ENCODE measurements at places on chromosomes 13 and 19.

DNA sequence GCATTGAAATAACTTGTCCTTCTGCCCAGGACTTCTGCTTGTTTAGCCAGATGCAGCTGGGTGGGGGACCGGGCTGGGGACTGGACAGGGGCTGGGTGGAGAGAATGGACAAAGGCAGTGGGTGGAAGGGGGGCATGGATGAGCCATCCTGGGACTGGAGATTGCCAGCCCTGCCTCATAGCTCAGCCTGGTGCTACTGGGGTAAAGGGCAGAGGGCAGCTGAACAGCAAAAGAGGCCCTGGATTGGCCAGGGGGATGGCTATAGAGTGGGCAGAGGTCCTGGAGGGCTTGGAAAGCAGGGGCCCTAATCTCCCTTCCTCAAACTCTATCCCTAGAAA, 17.7 kb upstream of the PLAUR start:
- H3K36me3 ChIP-seq, result no peaks in the 10 kb centered on the region
- H3K4me1 ChIP-seq, result peaks cover 11% of the 10 kb centered on the region
- no peak for DNase-seq
- no peak overlapping the region for H3K27ac ChIP-seq

DNA sequence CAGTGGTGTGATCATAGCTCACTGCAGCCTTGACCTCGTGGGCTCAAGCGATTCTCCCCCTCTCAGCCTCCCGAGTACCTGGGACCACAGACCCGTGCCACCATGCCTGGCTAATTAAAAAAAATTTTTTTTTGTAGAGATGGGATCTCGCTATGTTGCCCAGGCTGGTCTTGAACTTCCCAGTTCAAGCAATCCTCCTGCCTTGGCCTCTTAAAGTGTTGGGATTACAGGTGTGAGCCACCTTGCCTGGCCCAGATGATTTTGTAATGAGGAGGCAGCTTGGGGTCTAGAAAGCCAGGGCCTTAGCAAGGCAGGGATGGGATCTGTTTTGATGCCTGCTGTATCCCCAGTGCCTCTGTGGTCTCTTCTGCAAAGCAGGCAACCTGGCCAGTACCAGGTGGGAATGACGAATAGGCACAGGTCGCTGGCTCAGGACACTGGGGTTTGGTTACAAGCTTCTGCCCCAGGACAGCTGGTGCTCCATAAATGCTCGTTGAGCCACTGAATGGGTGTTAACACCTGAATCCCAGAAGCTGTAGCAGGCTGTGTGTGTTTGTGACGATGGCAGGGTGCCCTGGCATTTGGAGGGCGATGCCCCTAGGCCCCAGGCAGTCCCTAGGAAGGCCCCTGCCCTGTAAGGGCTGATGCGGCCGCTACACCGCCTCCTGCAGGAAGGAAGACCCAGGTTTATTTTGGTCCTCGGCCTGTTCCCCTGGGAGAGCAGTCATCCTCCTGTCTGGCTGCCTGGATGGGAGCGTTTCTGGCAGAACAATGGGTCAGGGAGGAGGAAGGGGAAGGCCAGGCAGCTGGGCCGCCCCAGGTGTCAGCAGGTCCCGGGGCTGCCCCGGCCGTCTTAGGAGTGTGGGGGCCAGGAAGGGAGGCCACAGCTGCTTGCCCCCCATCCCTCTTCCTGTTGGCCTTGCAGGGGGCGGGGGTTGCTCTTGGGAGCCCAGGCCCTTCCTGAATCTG, 8.6 kb downstream of the TNFAIP8L1 start:
- DNase-seq, result no peak
- H3K36me3 ChIP-seq, result peaks cover 14% of the 10 kb centered on the region
- H3K4me1 ChIP-seq, result no peaks in the 10 kb centered on the region
- H3K27me3 ChIP-seq, result no peaks in the 10 kb centered on the region
- no peak overlapping the region for H3K4me3 ChIP-seq
- no peak overlapping the region for H3K27ac ChIP-seq

DNA sequence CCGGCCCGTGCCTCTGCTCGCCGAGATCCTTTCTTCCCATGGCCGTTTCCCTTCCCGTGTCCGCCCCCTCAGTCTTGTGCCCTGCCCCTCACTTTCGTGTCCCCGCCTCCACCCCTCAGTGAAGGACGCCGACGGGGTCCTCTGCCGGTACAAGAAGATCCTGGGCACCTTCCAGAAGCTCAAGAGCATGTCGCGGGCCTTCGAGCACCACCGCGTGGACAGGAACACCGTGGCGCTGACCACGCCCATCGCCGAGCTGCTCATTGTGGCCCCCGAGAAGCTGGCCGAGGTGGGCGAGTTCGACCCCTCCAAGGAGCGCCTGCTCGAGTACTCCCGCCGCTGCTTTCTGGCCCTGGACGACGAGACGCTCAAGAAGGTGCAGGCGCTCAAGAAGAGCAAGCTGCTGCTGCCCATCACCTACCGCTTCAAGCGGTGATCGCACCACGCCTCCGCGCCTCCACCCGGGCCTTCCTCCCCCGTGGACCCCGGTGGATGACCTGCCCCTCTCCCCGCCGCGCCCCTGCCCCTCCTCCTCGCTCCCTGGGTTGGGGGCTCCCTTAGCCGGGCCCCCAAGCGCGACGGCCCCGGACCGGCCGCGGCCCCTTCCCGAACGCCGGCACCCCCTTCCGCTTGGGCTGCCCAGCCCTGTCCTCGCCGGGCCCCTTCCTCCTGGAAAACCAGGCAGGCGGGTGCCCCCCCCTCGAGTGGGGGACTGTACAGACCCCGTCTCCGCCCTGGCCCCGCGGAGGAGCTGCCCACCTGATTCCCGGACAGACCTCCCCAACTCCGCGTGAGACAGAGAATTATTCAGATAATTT, 2.3 kb upstream of the U2AF2 start:
- no peak for DNase-seq
- peak overlapping the region; percentile 100 for H3K27ac ChIP-seq
- peaks cover 18% of the 10 kb centered on the region for H3K4me1 ChIP-seq
- no peak overlapping the region for H3K4me3 ChIP-seq
- H3K36me3 ChIP-seq, result peaks cover 47% of the 10 kb centered on the region
- H3K27me3 ChIP-seq, result no peaks in the 10 kb centered on the region

- no peaks in the 10 kb centered on the region for H3K4me1 ChIP-seq
- H3K4me3 ChIP-seq, result no peak overlapping the region
- H3K27me3 ChIP-seq, result no peaks in the 10 kb centered on the region
- H3K27ac ChIP-seq, result no peak overlapping the region
These were observed 8.6 kb downstream of the RXFP2 start for GRCh38 chr13:31747966-31748365.

DNA sequence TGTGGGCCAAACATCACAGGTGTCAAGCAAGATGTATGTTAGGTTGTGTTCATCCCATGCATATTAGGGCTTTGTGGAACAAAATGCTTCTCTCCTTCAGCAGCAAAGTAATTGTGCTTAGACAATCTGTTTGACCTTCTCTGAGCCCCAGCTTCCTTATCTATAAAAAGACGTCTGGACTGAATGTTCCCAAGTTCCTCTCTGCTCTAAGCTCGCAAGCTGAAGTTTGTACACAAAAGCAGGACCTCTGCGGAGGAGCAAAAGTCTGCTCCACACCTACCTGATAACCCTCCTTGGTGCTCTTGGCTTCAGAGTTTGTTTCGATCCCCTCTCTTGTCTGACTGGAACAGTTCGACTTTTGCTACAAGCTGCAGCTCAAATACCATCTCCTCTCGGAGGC, 95.7 kb upstream of the UBL3 start:
- H3K4me3 ChIP-seq, result no peak overlapping the region
- no peak overlapping the region for H3K27ac ChIP-seq
- H3K36me3 ChIP-seq, result no peaks in the 10 kb centered on the region
- peaks cover 29% of the 10 kb centered on the region for H3K27me3 ChIP-seq

GRCh38 chr13:111431206-111431605, 110.8 kb downstream of the TEX29 start:
- H3K4me1 ChIP-seq, result no peaks in the 10 kb centered on the region
- DNase-seq, result no peak
- no peak overlapping the region for H3K27ac ChIP-seq
- H3K4me3 ChIP-seq, result no peak overlapping the region

DNA sequence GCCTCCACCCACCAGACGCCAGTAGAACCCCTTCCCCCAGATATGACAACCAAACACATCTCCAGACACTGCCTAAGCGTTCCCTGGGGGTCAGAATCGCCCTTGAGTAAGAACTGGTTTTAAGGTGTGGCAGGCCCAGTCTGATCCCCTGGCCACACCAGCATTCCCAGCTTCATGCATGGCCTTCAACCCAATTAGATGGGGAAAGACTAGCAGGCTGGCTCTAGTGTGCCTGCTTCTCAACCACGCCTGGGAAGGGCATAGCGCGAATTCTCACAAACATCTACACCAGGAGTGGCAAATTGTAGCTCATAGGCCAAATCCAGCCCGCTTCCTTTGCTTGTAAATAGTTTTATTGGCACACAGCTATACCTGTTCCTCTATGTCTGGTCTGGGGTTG, 13.6 kb downstream of the HAUS8 start:
- no peaks in the 10 kb centered on the region for H3K4me1 ChIP-seq
- H3K27me3 ChIP-seq, result no peaks in the 10 kb centered on the region
- H3K36me3 ChIP-seq, result peaks cover 91% of the 10 kb centered on the region

DNA sequence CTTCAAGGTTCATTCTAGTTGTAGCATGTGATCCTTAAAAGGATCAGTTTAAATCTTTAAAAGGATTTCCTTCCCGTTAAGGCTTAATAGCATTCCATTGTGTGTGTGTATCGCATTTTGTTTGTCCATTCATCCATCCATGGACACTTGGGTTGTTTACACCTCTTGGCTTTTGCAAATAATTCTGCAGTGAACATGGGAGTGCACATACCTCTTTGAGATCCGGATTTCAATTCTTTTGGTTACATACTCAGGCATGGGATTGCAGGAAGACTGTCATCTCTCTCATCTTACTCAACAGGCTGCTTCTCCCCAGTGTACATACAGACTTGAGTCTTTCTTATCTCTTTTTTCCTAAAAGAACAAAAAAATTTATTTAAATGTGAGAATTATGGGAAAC, 1.2 kb downstream of the RNF113B start:
- peaks cover 8% of the 10 kb centered on the region for H3K4me1 ChIP-seq
- peaks cover 32% of the 10 kb centered on the region for H3K27me3 ChIP-seq
- no peak for DNase-seq
- H3K36me3 ChIP-seq, result no peaks in the 10 kb centered on the region

DNA sequence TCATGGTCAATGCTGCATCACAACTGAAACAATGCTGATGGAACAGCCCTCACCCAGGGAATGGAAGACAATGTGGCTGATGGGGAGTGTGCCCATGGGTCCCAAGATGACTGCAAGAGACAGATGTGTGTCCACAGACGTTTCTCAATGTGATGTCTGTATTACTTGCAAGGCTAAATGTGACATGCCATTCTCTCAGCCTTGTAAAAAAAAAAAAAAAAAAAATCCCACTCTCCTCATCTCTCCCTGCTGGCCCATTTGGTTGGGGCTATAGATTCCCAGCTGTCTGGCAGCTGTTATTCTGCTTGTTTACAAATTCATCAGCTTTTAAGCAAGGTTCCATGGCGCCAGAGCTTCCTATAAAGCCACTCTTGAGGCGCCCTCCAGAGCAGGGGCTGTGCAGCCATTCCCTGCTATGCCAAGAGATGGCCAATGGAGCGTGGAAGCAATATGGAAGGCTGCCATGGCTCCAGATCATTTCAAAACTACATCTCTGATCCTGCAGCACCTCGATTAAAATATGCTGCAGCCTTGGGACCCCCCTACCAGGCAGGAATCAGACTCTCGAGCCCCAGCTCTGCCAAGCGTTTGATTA, 294.8 kb downstream of the FOXO1 start:
- no peak for DNase-seq

- H3K27me3 ChIP-seq, result no peaks in the 10 kb centered on the region
- no peak overlapping the region for H3K4me3 ChIP-seq
- no peak overlapping the region for H3K27ac ChIP-seq
- no peaks in the 10 kb centered on the region for H3K36me3 ChIP-seq
- no peak for DNase-seq
- no peaks in the 10 kb centered on the region for H3K4me1 ChIP-seq
These were observed 513.8 kb upstream of the KLF12 start for GRCh38 chr13:74647991-74648390.

DNA sequence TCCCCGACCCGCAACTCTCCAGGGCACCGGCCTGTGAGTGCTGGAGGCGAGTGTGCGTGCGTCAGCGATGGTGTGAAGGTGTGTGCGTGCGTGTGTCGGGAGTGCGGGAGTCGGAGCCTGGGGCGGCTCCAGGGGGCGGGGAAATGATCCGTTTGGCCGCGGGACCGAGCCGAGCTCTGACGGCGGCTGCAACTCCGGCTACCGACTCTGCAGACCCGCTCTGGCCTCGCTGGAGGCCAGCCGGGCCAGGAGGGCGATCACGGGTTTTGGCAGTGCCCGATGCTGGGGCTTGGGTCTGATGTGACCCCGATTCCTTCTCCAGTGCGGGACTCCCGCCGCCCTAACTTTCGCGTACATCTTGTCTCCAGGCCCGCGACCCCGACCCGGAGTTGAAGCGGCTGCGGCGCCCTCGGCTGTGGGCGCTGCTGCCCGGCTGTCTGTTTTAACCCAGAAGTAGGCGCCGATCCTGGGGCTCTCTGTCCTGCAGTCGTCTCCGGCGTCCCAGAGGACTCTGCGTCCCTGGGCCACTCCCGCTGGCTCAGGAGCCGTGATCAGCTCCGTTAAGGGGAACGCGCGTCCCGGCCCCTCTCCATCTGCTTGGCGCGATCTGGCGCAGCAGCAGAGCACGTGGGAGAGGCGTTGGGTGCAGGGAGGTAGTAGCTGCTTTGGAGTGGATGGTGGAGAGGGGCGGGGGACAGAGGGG, 1.2 kb downstream of the CHST8 start:
- no peak overlapping the region for H3K4me3 ChIP-seq
- peaks cover 56% of the 10 kb centered on the region for H3K27me3 ChIP-seq
- H3K27ac ChIP-seq, result no peak overlapping the region
- no peak for DNase-seq
- no peaks in the 10 kb centered on the region for H3K36me3 ChIP-seq

- H3K4me1 ChIP-seq, result no peaks in the 10 kb centered on the region
- no peaks in the 10 kb centered on the region for H3K27me3 ChIP-seq
- no peak for DNase-seq
These were observed 57.6 kb downstream of the RCBTB2 start for GRCh38 chr13:48475230-48475629.

- H3K27ac ChIP-seq, result no peak overlapping the region
- H3K4me1 ChIP-seq, result peaks cover 31% of the 10 kb centered on the region
- H3K36me3 ChIP-seq, result no peaks in the 10 kb centered on the region
- DNase-seq, result no peak
- H3K4me3 ChIP-seq, result no peak overlapping the region
These were observed 8.2 kb upstream of the TMEM255B start for GRCh38 chr13:113750554-113751399.

DNA sequence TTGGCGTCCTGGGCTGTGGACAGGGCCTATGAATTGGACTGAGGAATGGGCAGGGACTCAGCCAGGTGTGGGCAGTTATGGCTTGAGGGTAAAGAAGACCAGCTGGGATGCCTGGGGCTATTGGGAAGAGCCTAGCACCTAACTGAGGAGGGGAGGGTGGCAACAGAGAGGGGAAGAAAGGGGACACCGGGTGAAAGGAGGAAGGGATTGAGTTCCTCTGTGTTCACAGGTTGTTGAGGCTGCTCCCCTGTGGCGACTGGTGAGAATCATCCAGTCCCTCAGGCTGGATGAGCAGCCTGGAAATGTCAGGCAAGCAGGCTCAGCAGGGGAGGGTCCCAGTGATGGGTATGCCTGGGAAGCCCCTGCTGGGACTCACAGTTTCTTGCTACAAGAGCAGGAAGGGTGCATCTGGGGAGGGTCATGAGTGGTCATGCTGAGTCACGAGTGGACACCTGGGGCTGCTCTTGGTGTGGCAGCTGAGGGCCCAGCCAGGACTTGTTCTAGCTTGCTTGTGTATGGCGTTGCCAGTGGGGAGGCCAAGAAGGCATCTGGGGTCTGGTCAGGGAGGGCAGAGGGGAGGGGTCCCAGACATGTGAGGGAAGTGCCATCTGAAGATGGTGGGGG, 1.4 kb downstream of the ZNF324 start:
- no peak for DNase-seq
- peaks cover 38% of the 10 kb centered on the region for H3K36me3 ChIP-seq
- H3K27me3 ChIP-seq, result no peaks in the 10 kb centered on the region
- H3K4me3 ChIP-seq, result peak overlapping the region; percentile 71
- H3K4me1 ChIP-seq, result peaks cover 24% of the 10 kb centered on the region

- no peak overlapping the region for H3K4me3 ChIP-seq
- H3K4me1 ChIP-seq, result no peaks in the 10 kb centered on the region
- DNase-seq, result no peak
These were observed 66.8 kb downstream of the TDRD3 start for GRCh38 chr13:60463787-60464186.
